ENCODE measurements at places on chromosomes 13 and 19.

GRCh38 chr19:38448225-38448624 lies 14.7 kb downstream of the RYR1 start:
- DNase-seq, result no peak

DNA sequence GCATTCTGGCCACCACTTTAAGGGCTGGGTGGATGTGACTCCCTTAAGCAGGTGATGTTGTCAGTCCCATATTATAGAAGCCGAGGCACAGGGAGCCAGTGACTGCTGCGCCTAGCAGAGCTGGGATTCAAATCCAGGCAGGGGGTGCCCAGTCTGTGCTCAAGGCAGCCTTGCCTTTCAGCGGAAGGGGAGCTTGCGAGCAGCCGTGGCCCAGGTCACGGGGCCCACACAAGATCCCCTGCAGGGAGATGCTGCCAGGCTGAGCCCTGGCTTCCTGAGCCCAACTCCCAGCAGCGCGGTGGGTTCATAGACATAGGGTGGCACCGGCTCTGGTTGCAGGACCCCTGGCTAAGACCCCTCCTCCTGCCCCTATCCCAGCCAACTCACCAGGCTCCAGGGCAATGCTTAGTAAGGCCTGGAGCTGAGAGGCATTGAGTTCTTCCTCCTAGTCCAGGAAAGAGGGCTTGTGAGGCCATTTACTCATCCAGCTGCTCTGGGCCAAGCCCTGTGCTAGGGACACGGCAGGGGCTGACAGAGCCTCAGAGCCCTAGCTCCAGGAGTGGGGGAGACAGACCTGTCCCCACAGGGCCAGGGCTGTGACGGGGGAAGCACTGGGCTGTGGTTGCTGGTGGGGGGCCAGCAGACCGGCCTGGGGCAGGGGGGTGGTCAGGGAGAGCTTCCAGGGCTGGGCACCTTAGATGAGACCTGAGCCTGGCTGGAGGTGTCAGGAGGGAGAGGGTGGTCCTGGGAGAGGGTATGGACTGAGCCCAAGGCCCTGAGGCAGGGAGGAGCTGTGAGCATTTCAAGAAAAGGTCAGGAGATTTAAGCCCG lies 9.6 kb downstream of the CAPN12 start:
- peak; percentile 45 for DNase-seq

- DNase-seq, result peak; percentile 60
These were observed 220.9 kb downstream of the RGCC start for GRCh38 chr13:41678249-41678648.

- no peak for DNase-seq
These were observed 10.5 kb downstream of the SLC25A42 start for GRCh38 chr19:19074196-19074882.

GRCh38 chr19:39676004-39676403 lies 20.3 kb downstream of the LGALS16 start:
- DNase-seq, result no peak

DNA sequence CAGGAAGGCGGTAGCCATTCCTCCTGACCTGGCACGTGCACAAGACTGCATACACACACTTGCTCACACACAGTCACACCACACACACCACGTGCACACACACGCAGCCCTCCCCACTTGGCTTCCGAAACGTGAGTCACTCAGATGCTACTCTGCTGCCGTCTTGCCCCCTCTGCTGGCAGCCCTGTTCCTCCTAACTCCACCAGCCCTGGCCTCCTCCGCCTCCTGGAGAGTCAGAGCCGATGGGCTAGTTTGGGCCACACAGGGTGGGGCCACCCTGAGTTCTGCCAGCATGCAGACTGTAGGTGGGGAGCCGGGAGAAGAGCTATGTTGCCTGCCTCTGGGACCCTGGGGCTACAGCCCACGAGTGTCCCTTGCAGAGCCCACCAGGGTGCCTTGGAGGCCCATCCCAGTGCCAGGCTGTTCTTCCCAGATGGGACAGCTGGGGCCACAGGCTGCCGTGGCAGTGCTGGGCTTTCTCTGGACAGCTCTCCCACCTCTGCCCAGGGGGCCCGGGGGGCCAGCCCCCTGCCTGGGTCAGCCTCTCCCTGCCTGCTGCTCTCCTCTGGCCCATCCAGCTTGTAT lies 12.1 kb downstream of the PIN1 start:
- DNase-seq, result peak; percentile 88

- no peak for DNase-seq
These were observed 20.3 kb downstream of the NFIX start for GRCh38 chr19:13015361-13016223.

- peak; percentile 22 for DNase-seq
These were observed 738.3 kb upstream of the SLITRK5 start for GRCh38 chr13:86932776-86933334.

DNA sequence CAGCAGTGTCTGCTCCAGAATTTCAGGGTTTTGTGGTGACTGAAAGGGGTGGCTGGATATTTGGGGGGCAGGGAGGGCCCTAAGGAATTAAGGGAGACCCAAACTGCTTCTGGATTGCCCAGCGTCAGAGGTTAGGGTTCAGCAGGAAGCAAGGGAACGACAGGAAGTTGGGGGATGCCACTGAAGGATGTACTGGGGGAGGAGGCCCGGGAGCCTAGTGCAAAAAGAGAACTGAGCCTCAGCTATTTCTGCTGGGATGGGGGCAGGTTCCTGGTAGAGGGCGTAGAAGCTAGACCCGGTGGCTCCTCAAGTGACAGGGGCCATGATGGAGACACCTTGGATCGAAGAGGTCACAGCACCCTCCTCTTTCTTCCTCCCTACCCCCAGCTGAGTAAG lies 1.1 kb downstream of the CYP2S1 start:
- DNase-seq, result no peak

DNA sequence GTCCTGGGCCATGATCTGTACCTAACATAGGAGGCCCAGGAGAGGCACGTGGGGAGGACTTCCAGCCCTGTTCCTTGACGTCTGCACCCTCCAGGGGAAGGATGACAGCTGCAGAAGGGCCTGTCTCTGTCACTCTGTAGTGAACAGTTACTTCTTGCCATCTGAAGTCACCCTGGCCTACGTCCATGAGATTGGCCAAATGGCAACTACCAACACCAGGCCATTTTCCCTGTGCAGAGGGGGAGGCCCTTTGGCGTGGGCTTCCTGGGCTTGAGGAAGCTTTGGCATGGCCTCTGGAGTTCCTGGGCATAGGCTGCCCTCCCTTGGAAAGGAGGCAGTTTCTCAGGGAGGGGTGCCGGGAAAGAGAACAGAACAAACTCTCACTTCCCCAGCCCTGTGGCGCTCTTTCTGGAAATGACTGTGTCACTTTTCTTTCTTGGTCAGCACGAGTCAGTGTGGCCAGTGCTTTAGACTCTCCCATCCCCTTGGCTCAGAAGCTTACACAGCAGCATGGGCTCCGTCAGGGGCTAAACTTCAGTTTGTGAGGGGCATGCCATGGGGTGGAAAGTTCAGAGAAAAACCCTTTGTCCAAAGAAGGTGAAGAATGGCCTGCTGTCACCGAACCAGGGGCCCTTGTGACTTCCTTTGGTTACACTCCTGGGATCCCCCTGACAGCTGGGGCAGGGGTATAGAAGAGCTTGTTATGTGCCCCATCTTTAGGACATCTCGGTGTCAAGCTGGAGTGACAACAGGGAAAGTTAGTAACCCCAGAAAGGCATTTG lies 5.3 kb downstream of the CARM1 start:
- no peak for DNase-seq

DNA sequence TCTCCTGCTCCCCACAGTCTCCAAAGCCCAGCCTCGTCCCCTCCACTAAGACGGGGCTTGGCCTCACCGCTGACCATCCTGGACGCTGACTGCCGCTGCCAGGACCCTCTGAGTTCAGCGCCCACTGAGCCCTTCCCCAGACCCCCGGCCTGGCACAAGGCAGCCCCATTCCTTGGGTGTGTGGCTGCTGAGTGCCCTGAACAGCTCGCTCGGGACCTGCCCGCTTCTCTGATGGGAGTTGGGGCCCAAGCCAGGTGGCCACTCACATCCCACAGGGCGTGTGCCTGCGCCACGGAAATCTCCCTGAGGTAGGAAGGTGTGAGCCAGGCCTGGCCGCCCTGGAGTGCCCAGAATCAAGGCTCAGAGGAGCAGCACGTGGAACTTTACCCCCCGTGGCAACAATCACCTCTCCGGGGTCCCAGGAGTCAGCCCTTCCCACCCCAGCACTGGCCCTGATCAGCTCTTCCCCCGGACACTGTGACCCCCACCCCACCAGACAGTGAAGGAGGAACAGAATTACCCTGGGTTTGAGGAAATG lies 20.8 kb downstream of the C13orf46 start:
- no peak for DNase-seq

GRCh38 chr13:101730420-101731000 lies 278.0 kb downstream of the ITGBL1 start:
- DNase-seq, result peak; percentile 12

GRCh38 chr13:19592657-19593180 lies 31.4 kb upstream of the TPTE2 start:
- DNase-seq, result no peak

GRCh38 chr19:1172353-1173158 lies 1.5 kb downstream of the SBNO2 start:
- DNase-seq, result peak; percentile 41

DNA sequence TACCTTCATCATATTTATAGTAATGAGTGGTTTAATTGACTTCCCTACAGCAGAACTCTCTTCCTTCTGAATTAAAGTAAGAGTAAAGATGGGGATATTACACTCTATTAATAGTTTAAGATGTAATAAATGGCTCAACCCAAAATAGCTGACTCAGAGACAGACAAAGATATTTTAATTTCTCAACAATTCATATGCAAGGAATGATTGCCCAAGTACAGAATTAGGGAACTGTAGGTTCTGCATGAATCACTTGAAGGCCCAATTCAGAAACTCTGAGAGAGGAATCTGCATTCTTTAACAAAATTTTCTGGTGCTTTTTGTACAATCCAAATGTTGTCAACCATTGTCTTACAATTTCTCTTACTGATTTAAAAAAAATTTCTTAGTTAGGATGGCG lies 42.9 kb upstream of the PCDH9 start:
- no peak for DNase-seq

DNA sequence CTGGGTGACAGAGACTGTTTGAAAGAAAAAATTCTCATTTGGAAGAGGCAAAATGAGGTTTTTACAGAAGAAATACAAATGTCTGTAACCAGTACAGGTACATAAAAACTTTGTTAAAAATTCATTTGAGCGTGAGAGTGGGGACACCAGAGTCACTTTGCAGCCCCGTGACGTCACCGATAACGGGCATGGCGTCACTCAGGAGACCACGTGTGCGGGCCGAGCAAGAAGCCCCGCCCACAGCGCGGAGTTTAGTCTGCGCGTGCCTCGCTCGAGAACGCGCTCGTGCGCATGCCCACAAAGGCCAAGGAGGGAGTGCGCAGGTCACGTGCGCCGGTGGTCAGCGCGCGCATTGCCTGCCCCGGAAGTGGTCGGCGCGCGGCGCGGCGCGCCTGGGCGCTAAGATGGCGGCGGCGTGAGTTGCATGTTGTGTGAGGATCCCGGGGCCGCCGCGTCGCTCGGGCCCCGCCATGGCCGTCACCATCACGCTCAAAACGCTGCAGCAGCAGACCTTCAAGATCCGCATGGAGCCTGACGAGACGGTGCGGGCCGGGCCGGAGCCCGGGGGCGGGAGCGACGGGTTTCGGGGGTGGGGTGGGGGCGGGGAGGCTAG lies at the start of gene RAD23A:
Gene RAD23A (plus strand): TSS at position 384 of the 613 bp plus-strand sequence. CDS start 87 bp downstream, at position 471.
- peak; percentile 99 for DNase-seq

GRCh38 chr19:10290357-10290875 lies 664 bp downstream of the ICAM5 start:
- DNase-seq, result no peak

DNA sequence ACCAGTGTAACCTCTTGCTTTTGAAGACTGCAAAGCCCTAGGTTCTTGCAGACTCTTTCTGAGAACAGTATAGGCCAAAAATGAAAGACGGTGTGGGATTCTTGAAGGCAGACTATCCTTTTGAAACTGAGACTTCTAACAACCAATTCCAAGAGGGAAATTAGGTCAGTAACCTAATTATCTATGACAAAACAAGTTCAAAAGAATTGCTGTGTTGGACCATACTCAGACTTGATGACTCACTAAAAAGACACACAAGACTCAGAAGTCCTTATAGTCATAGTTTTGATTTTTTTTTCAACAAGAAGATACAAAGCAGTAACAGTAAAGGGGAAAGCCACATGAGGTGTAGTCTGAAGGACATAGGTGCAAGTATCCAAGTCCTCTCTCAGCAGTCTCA lies 624.0 kb upstream of the GPC6 start:
- peak; percentile 65 for DNase-seq

- DNase-seq, result no peak
These were observed 1.5 kb upstream of the SPART start for GRCh38 chr13:36347531-36348210.

- peak; percentile 60 for DNase-seq
These were observed 165.9 kb downstream of the KLF5 start for GRCh38 chr13:73224703-73225102.
